ENCODE measurements at places on chromosomes 5 and 9.
A peak's percentile ranks its signal among the peaks of the same experiment; 100 is the strongest.

DNA sequence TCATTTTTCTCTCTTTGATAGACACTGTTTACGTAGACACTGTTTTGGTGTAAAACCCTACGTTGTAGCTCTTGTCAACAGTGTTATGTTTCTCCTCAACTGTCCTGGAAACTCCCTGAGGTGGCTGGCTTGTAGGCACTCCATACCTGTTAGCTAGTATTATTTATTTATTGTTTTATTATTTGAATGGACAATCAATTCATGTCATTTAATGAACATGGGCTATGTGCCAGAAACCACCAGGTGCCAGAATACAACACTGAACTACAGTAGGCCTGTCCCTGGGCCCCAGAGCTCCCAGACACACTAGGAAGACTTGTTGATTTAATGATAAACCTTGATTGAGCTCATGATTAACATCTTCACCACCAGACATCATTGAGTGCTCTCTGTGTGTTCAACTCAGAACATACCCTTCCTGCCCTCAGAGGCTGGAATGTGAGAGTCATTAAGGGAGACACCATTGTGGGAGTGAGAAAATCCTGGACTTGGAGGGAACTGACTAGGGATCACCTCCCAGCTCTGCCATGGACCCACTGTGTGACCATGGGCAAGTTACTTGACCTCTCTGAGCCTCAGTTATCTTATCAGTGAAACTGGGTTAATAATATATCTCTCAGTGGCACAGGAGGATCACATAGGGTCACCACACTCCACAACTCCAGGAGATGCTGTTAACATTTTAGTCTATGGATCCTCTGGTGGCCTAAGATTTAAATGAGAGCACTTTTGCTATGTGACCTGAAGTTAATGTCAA lies 19.2 kb downstream of the IRF1 start:
- H3K27ac ChIP-seq, result peak overlapping the region; percentile 3
- no peaks in the 10 kb centered on the region for H3K36me3 ChIP-seq
- DNase-seq, result no peak
- no peaks in the 10 kb centered on the region for H3K27me3 ChIP-seq

GRCh38 chr5:159465604-159466003 lies 135.3 kb upstream of the IL12B start:
- H3K36me3 ChIP-seq, result no peaks in the 10 kb centered on the region
- DNase-seq, result no peak
- no peak overlapping the region for H3K4me3 ChIP-seq
- H3K27me3 ChIP-seq, result no peaks in the 10 kb centered on the region
- H3K4me1 ChIP-seq, result peaks cover 24% of the 10 kb centered on the region

DNA sequence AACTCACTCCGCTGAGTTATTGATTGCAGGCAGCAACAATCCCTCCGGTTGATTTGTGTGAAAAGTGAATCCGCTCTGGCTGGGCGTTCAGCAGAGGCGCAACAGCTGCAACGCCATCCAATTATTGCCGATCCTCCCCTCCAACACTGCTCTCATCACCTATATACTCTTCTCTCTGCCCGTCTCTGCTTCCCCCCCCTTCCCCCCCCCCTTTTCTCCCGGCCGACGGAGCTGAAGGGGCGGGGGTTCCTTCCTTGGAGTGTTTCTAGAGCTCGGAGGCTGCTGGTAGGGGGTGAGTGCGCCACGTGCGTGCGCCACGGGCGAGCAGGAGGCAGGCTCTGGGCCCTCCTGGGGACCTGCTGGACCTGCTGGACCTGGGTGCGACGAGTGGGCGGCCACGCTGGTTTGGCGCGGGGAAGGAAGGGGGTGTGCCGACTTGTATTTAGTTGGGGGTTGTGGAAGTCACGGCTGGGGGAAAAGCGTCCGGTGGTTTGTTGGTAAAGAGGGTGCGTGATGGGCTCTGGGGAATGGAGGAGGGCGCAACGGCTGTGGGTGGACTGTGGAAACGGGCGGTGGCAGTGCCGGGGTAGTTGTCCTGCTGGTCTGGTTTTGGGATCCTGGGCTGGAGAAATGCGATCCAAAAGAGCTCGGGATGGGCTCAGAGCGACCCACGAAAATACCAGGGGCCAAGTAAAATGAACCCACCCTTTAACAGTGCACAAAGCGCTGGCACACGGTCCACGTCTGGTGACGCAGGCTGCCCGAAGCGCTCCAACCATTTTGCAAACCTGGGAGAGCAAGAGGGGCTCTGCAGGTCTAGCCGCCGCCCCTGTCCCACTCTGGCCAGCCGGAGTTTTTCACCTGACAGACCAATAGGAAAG lies 6.4 kb upstream of the MEF2C start:
- no peaks in the 10 kb centered on the region for H3K36me3 ChIP-seq
- no peaks in the 10 kb centered on the region for H3K4me1 ChIP-seq
- H3K4me3 ChIP-seq, result peak overlapping the region; percentile 88
- H3K27me3 ChIP-seq, result peaks cover 66% of the 10 kb centered on the region
- peak; percentile 70 for DNase-seq
- peak overlapping the region; percentile 39 for H3K27ac ChIP-seq

DNA sequence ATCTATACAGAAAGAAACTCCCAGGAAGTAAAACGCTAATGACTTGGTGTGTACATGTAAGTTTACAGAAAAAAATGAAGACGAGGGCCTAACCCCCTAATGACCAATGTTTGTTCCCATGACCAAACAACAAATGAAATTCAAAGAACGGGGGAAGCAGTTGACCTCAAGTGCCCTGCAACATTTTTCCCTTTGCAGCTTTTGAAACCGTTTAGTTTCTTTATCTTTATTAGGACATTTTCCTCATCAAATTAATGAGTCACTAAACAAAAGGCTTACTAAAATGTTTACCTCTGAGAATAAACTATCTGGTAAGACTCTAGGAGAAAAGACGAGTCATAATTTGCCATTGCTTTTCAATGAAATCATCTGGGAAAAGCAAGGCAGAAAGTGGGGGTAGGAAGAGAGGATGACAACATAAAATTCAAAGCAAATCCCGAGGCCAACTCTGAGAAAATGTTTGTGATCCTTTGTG lies 57.4 kb downstream of the LHFPL2 start:
- peaks cover 43% of the 10 kb centered on the region for H3K4me1 ChIP-seq
- H3K36me3 ChIP-seq, result peaks cover 30% of the 10 kb centered on the region
- no peak overlapping the region for H3K4me3 ChIP-seq
- no peak overlapping the region for H3K27ac ChIP-seq
- DNase-seq, result no peak
- H3K27me3 ChIP-seq, result no peaks in the 10 kb centered on the region

DNA sequence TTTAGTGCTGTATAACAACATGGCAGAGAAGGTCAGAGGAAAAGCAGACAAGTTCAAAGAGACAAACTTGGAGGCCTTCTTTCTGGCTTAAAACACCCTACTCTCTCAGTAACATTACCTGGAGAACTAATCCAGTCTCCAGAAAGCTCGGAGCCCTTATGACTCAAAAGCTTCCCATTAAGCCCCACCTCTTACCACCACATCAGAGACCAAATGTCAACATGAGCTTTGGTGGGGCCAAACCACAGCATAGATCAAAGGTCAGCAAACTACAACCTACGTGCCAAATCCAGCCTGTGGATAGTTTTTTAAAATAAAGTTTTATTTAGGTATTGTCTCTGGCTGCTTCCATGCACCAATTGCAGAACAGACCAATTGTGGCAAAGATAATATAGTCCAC lies 589.9 kb downstream of the DNAH5 start:
- H3K27ac ChIP-seq, result no peak overlapping the region
- DNase-seq, result no peak
- no peak overlapping the region for H3K4me3 ChIP-seq
- no peaks in the 10 kb centered on the region for H3K4me1 ChIP-seq
- H3K36me3 ChIP-seq, result no peaks in the 10 kb centered on the region

- H3K27me3 ChIP-seq, result no peaks in the 10 kb centered on the region
- H3K4me1 ChIP-seq, result peaks cover 15% of the 10 kb centered on the region
- H3K36me3 ChIP-seq, result no peaks in the 10 kb centered on the region
- no peak overlapping the region for H3K4me3 ChIP-seq
- no peak for DNase-seq
- no peak overlapping the region for H3K27ac ChIP-seq
Measured at GRCh38 chr9:134128727-134129679, 6.9 kb upstream of the WDR5 start.

DNA sequence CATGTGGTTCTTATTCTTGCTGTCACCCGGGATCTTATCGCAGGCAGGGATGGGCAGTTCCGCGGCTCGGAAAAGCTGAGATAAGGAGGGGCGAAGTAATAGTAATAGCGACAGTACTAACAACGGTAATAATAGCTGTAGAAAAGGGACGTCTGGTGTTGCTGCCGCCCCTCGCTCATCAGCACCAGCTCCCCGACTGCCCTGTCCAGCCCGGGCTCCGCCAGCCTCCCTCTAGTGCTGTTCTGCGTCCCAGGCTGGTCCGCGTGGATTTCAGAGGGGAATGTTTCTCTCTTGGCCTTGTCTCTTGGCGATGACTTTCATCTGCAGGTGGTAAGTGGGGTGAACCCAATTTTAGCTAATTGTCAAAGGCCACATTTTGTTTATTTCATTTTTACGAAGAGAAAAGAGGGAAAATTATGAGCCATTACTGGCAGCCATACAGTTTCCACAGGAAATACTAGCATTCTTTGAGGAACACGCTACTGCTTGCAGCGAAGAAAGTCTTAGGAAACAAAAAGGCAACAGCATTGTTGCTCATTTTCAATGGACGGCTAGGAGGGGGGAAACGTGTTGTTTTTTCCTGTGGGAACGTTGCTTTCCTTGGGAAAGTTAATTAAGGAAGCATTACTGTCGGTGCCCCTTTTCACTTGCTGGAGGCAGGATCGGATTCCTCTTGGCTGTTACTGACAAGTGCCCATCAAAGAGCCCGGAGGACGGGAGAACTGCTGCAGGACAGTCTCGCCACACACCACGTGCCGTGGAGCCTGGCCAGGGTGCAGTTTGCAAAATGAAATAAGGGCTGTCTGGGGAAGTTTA lies 762 bp downstream of the SNCAIP start:
- H3K4me3 ChIP-seq, result peak overlapping the region; percentile 97
- H3K27ac ChIP-seq, result peak overlapping the region; percentile 81
- peaks cover 41% of the 10 kb centered on the region for H3K27me3 ChIP-seq

- no peak overlapping the region for H3K4me3 ChIP-seq
- no peak overlapping the region for H3K27ac ChIP-seq
- DNase-seq, result no peak
- H3K36me3 ChIP-seq, result no peaks in the 10 kb centered on the region
Measured at GRCh38 chr9:76738402-76738801, 25.8 kb upstream of the PCA3 start.

- H3K36me3 ChIP-seq, result peaks cover 12% of the 10 kb centered on the region
- no peak overlapping the region for H3K4me3 ChIP-seq
- H3K4me1 ChIP-seq, result peaks cover 21% of the 10 kb centered on the region
- peaks cover 40% of the 10 kb centered on the region for H3K27me3 ChIP-seq
- no peak for DNase-seq
Measured at GRCh38 chr5:135738564-135738875, 95.9 kb upstream of the SLC25A48 start.

GRCh38 chr5:19261879-19262278 lies 726.1 kb downstream of the CDH18 start:
- no peak overlapping the region for H3K27ac ChIP-seq
- H3K4me3 ChIP-seq, result no peak overlapping the region
- no peak for DNase-seq
- no peaks in the 10 kb centered on the region for H3K27me3 ChIP-seq
- H3K4me1 ChIP-seq, result no peaks in the 10 kb centered on the region

DNA sequence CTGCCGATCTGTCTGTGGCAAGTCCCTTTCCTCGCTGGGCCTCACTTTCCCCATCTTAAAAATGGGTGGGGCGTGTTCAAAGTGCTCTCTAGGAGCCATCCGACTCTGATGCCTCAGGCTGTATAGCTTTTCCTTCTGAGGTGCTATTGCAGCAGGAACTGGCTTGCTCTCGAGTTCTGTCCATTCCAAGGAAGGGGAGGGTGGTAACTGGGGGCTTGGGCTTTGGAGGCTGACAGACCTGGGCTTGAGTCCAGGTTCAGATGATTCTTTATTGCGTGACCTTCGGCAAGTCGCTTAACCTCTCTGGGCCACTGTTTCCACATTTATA lies 139.5 kb downstream of the RGS3 start:
- no peaks in the 10 kb centered on the region for H3K27me3 ChIP-seq
- peaks cover 46% of the 10 kb centered on the region for H3K4me1 ChIP-seq
- no peak overlapping the region for H3K4me3 ChIP-seq
- no peak overlapping the region for H3K27ac ChIP-seq

GRCh38 chr9:92046676-92047075 lies 68.5 kb downstream of the SPTLC1 start:
- peaks cover 17% of the 10 kb centered on the region for H3K4me1 ChIP-seq
- no peak overlapping the region for H3K27ac ChIP-seq
- no peak overlapping the region for H3K4me3 ChIP-seq
- no peaks in the 10 kb centered on the region for H3K27me3 ChIP-seq
- H3K36me3 ChIP-seq, result peaks cover 65% of the 10 kb centered on the region

DNA sequence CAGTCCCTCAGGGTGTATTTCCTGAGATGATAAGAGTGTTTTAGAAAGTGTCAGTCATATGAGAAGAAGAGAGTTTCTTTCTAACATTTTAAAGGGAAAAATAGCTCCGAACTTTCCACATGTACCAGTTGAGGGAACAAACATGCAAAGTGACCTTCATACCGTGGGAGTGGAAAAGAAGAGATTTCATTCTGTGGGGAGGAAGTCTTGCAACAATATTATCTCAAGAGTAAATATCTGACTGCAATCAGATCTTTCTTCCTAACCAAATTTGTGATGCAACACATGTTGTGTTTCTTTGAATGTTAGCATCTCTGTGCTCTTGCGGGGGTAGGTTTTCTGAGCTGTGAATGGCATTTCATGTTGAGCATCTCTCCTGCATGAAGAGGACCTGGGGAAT lies 30.6 kb downstream of the ANKRD55 start:
- H3K4me1 ChIP-seq, result peaks cover 4% of the 10 kb centered on the region
- DNase-seq, result no peak
- no peak overlapping the region for H3K4me3 ChIP-seq
- H3K27me3 ChIP-seq, result no peaks in the 10 kb centered on the region
- no peaks in the 10 kb centered on the region for H3K36me3 ChIP-seq

- H3K27me3 ChIP-seq, result peaks cover 29% of the 10 kb centered on the region
- H3K27ac ChIP-seq, result no peak overlapping the region
Measured at GRCh38 chr5:159943326-159943725, 27.0 kb downstream of the ADRA1B start.

GRCh38 chr5:61301341-61302199 lies 30.5 kb upstream of the ZSWIM6 start:
- DNase-seq, result no peak
- H3K4me1 ChIP-seq, result peaks cover 34% of the 10 kb centered on the region
- no peaks in the 10 kb centered on the region for H3K36me3 ChIP-seq
- peak overlapping the region; percentile 51 for H3K27ac ChIP-seq
